ENCODE measurements at places on chromosomes 2 and 18.

- no peak for DNase-seq
Observed at GRCh38 chr2:216300906-216301305, 71.4 kb downstream of the MARCHF4 start.

- no peak for DNase-seq
Observed at GRCh38 chr2:174086708-174087107, 121.5 kb upstream of the SP3 start.

- DNase-seq: no peak
Observed at GRCh38 chr2:75480971-75481836, 79.5 kb downstream of the EVA1A start.

DNA sequence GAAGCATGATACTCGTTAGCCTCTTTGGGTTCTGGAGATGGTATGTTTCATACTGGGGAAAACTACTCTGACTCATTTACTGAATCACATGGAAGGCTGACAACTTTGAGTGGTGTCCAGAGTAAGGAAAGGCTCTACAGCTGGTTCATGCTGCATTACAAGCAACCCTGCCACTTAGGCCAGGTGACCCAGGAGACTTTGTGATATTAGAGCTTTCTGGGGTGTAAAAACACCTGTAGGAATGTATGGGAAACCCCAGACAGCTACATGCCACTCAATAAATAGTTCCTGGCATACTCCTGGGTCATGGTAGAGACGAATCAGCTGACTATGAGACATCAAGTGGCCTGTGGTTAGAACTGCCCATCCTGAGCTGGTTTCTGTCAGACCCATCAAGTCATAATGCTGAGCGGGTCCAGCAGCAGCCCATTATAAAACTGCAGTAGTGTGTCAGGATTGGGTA is 21.3 kb upstream of the TCF7L1 start:
- DNase-seq: no peak

DNA sequence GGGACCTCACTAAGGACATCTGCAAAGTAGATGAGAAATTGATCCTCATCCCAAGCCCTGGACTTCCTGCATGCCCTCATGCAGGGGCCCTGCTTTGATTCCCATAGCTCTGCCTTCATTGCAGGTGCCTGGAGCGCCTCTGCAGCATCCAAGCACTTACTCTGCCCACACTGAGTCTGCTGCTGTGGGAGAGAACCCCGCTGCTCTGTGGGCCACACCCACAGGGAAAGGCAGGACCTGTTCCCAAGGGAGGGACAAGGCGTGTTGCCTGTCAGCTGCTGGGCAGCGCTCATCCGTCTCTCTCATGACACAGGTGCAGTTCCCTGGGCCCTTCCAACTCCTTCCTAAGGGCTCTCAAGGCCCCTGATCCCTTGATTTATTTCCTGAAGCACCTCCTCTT is 266.8 kb upstream of the SMIM21 start:
- no peak for DNase-seq

GRCh38 chr2:185433824-185434223 is 304.8 kb upstream of the FSIP2 start:
- no peak for DNase-seq

GRCh38 chr2:2472881-2473280 is 141.8 kb upstream of the MYT1L start:
- DNase-seq: no peak

GRCh38 chr18:63559567-63560491 is 17.7 kb downstream of the SERPINB12 start:
- no peak for DNase-seq

GRCh38 chr2:58866040-58866439 is 624.9 kb upstream of the FANCL start:
- DNase-seq: peak; percentile 8

DNA sequence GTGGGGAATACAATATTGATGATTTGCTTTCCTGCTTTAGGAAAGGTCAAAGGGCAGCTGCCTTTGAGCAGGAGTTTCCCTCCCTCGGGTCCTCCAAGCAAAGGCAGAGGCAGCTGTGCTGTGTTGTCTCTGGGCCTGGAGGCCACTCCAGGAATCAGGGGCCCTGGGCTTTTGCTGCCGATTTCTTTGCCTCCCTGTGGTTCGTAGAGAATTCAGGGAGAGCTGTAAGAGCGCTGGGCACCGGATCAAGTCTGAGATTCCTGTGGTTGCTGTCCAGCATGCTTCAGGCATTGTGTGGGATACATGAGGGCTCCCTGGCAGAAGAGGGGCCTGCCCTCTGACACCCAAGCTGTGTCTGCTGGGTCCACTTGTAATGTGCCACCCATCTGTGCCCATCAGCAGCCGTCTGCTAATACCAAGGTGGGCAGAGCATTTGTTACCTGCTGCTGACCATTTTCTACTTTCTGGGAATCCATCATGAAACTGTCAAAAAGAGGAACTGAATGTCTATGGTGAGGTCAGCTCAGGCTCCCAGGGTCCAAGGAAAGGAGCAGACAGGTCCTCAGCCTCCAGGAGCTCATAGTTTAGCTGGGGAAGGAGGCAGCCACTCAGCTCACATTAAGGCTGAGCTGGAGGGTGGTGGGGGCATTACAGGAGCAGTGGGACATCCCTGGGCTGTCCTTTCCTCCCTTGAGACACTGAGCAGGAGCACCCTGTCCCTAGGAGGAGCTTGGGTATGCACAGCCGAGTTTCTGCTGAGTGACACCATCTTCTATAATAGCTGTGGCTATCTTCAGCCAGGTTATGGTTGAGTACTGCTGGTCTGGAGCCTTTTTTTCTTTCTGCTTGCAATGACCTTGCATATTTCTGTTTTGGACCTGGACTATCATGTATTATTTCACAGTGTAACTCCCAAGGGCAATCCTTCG is 68.5 kb downstream of the CTIF start:
- DNase-seq: no peak

GRCh38 chr2:176503776-176504175 is 234.5 kb downstream of the MTX2 start:
- DNase-seq: no peak

DNA sequence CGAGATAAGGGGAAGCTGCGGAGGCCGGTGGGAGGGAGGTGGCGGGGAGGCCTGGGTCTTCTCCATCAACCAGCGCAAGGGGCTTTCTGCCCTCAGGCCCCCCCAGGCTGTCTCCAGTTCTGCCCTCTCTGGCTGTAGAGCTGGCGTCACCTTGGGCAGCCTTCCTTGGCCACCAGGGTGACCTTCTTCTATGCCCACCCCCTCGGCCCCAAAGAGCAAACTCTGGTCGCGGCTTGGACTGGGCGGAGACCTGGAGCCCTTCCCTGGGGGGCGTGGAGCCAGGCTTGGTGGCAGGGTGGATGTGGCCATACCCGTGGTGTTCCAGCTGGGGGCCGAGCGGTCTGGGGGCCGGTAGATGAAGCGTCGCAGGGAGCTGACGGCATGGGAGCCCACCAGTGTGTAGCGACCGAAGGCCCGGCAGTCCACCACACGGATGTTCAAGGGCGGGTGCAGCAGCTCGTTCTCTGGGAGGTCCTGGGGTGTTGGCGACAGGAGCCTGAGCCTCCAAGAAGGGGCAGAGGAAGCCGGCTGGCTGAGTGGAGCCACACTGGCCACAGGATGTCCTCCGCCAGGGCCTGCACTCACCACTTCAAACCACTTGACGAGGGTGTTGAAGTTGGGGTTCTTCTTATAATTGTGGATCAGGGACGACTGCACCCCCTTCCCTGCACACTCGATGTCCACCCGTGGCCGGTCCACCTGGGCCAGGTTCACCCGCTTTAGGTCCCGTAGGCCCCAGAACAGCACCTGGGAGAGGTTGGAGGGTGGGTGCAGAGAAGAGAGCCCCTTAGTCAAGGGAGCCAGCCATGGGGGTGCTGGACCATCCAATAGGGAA is 4.9 kb downstream of the OTOF start:
- no peak for DNase-seq

DNA sequence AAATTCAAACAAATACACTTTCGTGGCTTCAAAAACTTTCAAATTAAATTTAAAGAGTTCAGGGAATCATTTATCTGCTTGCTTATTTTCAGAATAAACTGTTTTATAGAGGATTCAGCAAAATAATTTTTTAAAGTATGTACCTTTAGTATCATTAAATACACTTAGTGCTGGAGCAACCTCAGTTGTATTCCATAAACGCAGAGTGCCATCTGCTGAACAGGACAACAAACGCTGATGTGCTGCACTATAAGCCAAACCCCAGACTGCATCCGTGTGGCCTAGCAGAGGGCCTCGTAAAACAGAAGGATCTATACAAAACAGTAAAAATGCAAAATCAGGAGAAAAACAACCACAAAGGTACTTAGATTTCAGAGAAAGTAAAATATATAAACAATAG is 108.6 kb downstream of the STRN start:
- no peak for DNase-seq

- no peak for DNase-seq
Observed at GRCh38 chr2:229445019-229445418, 173.9 kb upstream of the PID1 start.

- no peak for DNase-seq
Observed at GRCh38 chr2:239147376-239147775, 253.4 kb downstream of the HDAC4 start.

DNA sequence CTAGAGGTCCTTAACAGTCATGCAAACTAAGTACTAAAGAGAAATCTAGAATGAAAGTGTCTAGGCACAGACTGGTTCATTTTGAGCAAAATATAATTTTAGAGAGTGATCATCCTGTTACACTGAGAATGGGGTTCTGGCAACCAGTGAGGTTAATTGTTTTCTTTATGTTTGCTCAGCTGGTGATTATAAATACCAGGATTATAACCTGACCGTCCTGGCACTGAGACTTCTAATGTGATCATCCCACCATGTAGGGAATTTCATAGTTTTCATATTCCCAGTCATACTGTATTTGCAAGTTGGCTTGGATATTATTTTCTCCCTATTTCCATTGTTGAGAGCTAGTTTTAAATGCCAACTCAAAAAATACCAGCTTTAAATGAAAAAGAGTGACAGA is 852.5 kb upstream of the LRATD1 start:
- no peak for DNase-seq

- DNase-seq: no peak
Observed at GRCh38 chr18:2522112-2522511, 49.2 kb downstream of the METTL4 start.

- DNase-seq: no peak
Observed at GRCh38 chr2:148999451-148999921, 39.0 kb upstream of the LYPD6B start.
